Sigmoid colon (tissue), 7 donors: ENCODE measurements at places on chromosomes 2 and 18. TPM values are rescaled to one million over a fixed set of nuclear protein-coding genes. Genes with fewer than 3 reads are reported as not detected.
A peak's percentile ranks its signal among the peaks of the same experiment; 100 is the strongest.

DNA sequence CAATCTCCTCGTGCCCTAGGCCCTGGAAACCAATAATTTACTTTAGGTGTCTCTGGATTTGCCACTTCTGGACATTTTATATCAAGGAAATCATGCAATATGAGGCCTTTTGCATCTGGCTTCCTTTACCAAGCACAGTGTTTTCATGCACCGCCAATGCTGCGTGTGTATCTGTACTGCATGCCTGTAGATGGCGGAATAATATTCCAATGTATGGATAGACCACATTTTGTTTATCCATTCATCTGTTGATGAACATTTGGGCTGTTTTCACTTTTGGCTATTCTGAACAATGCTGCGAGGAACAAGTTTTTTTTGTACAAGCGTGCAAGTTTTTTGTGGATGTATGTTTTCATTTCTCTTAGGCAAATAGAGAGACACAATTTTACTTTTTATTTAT lies 18.9 kb downstream of the HPCAL1 start:
- H3K27me3 ChIP-seq: no peaks in the 10 kb centered on the region
- no peak overlapping the region for H3K4me3 ChIP-seq
- no peak overlapping the region for H3K27ac ChIP-seq
- H3K36me3 ChIP-seq: no peaks in the 10 kb centered on the region

- peaks cover 12% of the 10 kb centered on the region for H3K4me1 ChIP-seq
- DNase-seq: peak; percentile 65
- H3K27me3 ChIP-seq: no peaks in the 10 kb centered on the region
- peaks cover 20% of the 10 kb centered on the region for H3K36me3 ChIP-seq
- H3K27ac ChIP-seq: no peak overlapping the region
Observed at GRCh38 chr18:50289108-50289443, 1.6 kb upstream of the CXXC1 start.

DNA sequence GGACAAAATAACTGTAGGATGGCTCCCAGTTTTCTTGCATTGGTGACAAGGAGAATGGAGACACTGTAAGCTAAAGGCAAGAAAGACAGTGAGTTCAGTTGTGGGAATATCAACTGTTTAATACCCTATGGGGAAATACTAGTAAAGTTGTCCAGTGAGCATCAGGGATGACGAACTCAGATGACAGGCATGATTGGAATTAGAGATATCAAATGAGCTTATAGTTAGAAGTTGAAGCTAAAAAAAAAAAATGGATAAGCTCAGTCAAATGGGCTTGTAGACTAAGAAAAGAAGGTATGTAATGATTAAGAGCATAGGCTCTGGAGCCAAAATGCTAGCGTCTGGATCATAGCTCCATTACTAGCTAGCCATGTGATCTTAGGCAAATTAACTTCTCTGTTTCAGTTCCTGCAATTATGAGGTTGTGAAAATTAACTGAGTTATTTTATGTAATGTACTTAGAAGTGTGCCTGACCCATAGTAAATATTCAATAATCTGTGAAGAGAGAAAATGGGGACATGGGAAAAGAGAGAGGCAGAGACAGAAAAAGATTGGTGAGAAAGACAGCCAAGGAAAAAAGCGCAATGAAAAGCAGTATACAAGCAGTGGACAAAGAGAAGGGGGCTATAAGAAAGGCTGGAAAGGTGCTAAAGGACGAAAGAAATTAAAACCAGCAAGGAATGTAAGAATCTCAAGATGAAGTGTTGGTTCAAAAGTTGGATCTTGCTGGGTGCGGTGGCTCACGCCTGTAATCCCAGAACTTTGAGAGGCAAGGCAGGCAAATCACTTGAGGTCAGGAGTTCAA lies 95.7 kb upstream of the SLC39A10 start:
- H3K4me3 ChIP-seq: no peak overlapping the region
- H3K27me3 ChIP-seq: no peaks in the 10 kb centered on the region
- no peak overlapping the region for H3K27ac ChIP-seq
- DNase-seq: no peak
- H3K36me3 ChIP-seq: no peaks in the 10 kb centered on the region
- H3K4me1 ChIP-seq: no peaks in the 10 kb centered on the region

DNA sequence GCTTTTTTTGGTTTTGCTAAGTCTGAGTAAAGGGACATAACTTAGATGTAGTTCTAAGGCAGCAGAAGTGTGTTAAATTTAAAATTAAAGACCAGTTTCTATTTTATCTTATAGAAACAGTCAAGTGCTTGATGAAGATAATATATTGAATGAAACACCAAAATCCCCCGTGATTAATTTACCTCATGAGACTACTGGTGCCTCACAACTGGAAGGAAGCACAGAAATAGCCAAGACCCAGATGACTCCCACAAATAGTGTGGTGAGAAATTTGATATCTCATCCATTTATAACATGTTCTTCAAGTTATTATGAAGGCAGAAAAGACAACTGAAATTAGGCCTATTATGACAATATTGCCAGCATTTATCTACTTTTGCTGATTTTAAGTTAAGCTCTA lies 45.6 kb downstream of the APLF start:
- H3K27me3 ChIP-seq: no peaks in the 10 kb centered on the region
- no peak overlapping the region for H3K4me3 ChIP-seq
- no peak overlapping the region for H3K27ac ChIP-seq
- no peaks in the 10 kb centered on the region for H3K36me3 ChIP-seq

- no peak overlapping the region for H3K27ac ChIP-seq
- H3K36me3 ChIP-seq: no peaks in the 10 kb centered on the region
- H3K27me3 ChIP-seq: no peaks in the 10 kb centered on the region
- H3K4me3 ChIP-seq: no peak overlapping the region
- H3K4me1 ChIP-seq: no peaks in the 10 kb centered on the region
Observed at GRCh38 chr2:165762723-165763122, 31.3 kb downstream of the GALNT3 start.

GRCh38 chr18:74795751-74796150 lies 198.1 kb downstream of the ZNF407 start:
- no peaks in the 10 kb centered on the region for H3K27me3 ChIP-seq
- no peak overlapping the region for H3K4me3 ChIP-seq
- H3K27ac ChIP-seq: no peak overlapping the region
- DNase-seq: no peak
- no peaks in the 10 kb centered on the region for H3K36me3 ChIP-seq
- H3K4me1 ChIP-seq: peaks cover 22% of the 10 kb centered on the region

- H3K36me3 ChIP-seq: no peaks in the 10 kb centered on the region
- no peak for DNase-seq
- peaks cover 6% of the 10 kb centered on the region for H3K27me3 ChIP-seq
- H3K27ac ChIP-seq: no peak overlapping the region
Observed at GRCh38 chr2:233163486-233164103, 87.9 kb upstream of the ATG16L1 start.

DNA sequence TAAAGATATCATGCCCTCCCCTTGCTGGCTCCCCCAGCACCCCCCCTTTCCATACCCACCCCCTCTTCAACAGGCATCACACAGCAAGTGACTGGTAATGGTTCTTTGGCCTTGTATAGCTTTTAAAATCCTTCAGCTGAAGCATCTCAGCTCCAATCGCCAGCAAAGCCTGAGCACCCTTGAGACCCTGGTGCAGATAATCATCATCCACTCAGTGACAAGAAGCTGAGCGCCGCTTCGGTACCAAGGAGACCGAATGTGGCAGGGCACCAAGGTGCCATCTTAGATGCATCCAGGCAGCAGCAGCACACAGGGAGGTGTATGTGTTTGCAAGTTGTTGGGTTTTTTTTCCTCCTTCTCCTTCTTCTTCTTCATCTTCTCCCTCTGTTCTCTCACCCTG lies 232.7 kb downstream of the BCL11A start:
- H3K27ac ChIP-seq: no peak overlapping the region
- no peak overlapping the region for H3K4me3 ChIP-seq
- no peak for DNase-seq
- no peaks in the 10 kb centered on the region for H3K27me3 ChIP-seq
- no peaks in the 10 kb centered on the region for H3K4me1 ChIP-seq
- no peaks in the 10 kb centered on the region for H3K36me3 ChIP-seq

- H3K4me1 ChIP-seq: no peaks in the 10 kb centered on the region
- DNase-seq: no peak
- H3K27me3 ChIP-seq: no peaks in the 10 kb centered on the region
- no peak overlapping the region for H3K27ac ChIP-seq
- H3K36me3 ChIP-seq: no peaks in the 10 kb centered on the region
Observed at GRCh38 chr18:40168026-40168425, 1787.0 kb upstream of the PIK3C3 start.

DNA sequence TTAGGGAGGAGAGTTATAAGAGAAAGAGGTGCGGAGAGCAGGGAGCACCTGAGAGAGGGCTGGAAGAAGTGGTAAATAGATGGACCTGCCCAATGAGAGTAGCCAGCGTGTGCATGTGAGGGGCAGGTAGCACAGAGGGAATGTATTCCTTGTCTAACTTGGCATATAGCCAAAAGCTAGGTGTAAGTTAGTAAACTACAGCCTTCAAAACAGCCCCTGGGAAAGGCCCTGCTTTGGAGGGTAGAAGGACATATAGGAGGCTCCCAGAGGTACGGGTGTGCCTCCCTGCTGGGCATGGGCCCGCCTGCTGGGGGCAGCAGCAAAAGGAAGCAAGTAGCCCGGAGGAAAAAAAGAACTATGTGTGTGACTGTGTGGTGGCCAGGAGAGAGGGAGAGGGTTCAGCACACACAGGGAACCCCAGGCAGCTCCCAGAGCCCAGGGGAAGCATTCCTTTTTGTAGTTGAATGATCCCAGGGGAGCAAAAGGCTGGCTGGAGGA lies 48.0 kb downstream of the TCF7L1 start:
- no peak for DNase-seq
- H3K36me3 ChIP-seq: no peaks in the 10 kb centered on the region
- no peak overlapping the region for H3K4me3 ChIP-seq
- no peak overlapping the region for H3K27ac ChIP-seq
- no peaks in the 10 kb centered on the region for H3K4me1 ChIP-seq
- no peaks in the 10 kb centered on the region for H3K27me3 ChIP-seq

DNA sequence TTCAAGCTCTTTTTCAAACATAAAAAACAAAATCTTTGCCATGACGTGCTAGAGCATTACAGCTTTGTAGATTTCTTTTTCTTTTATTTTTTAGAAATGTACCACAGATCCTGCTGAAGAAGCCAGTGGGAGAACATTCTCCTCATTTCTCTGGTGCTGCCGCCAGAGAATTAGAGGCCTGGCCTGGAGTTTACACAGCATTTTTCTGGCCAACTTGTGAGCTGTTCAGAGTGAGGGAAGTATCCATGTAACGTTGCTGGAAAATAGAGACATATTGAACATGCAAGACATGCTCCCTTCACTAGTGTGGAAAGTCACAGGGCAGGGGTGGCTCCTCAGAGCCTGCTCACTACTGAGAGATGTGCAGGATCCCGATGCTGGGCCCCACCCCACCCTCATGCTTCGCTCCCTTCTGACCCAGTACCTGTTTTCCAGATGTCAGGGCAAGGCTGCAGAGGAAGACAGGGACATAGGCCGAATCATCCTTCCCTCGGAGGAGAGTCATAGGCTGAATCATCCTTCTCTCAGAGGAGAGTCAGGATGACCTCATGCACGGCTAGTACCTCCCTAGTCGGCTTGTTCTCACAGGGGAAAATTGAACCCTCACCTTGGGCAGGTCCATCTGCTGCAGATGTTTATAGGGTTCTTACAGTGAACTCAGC lies 298.5 kb downstream of the INSIG2 start:
- DNase-seq: no peak
- no peak overlapping the region for H3K27ac ChIP-seq
- H3K27me3 ChIP-seq: no peaks in the 10 kb centered on the region
- H3K36me3 ChIP-seq: no peaks in the 10 kb centered on the region
- H3K4me3 ChIP-seq: no peak overlapping the region

- no peaks in the 10 kb centered on the region for H3K36me3 ChIP-seq
- H3K27ac ChIP-seq: no peak overlapping the region
- DNase-seq: no peak
- no peaks in the 10 kb centered on the region for H3K27me3 ChIP-seq
- no peaks in the 10 kb centered on the region for H3K4me1 ChIP-seq
- no peak overlapping the region for H3K4me3 ChIP-seq
Observed at GRCh38 chr2:58650781-58651180, 409.7 kb upstream of the FANCL start.

- no peak overlapping the region for H3K4me3 ChIP-seq
- no peaks in the 10 kb centered on the region for H3K4me1 ChIP-seq
- H3K27me3 ChIP-seq: no peaks in the 10 kb centered on the region
- no peak for DNase-seq
Observed at GRCh38 chr18:8813611-8814010, 108.3 kb downstream of the MTCL1 start.

DNA sequence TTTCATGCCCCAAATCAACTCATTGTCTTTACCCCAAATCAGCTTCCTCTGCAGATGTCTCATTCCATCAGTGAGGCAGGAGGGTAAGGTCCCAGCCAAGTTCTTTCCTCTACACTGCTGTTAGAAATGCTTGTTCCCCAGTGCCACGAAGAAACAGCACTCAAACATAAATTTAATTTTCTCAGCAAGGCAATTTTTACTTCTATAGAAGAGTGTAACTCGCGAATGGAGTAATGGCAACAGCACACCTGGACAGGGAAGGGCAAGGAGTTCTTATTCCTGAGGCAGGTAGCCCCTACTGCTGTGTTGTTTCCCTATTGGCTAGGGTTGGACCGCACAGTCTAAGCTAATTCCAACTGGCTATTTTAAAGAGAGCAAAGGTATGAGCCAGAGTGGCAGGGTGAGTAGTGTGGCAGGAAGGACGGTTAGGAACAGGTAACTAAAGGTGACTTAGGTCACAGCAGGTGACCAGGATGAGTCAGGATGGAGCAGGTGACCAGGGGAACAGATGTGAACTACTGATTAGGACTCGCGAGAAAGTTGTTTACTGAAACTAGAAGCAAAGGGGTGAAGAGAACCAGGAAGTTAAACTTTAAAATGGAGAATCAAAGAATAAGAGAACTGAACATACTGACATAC lies 12.0 kb upstream of the CEP68 start:
- no peaks in the 10 kb centered on the region for H3K36me3 ChIP-seq
- no peak overlapping the region for H3K27ac ChIP-seq
- no peaks in the 10 kb centered on the region for H3K27me3 ChIP-seq
- DNase-seq: no peak

DNA sequence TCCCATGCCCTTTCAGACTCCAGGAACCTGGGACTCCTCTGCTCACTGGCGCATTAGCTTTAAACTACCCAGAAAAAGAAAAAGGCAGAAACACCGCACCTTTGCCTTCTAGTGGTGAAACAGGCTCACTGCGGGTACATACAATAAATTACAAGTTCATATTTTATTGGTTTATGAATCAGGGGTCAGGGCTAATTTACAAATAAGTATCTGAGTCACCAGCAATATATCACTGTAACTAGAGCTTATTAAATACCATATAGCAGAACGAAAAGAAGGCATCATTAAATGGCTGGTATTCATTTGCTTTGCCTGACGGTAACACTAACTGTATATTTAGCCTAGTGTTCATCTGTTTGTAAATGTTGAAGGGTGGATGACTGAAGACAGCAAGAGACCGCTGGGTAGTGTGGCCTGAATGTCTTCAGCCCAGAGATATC lies 26.9 kb upstream of the DTNB start:
- no peaks in the 10 kb centered on the region for H3K27me3 ChIP-seq
- H3K27ac ChIP-seq: no peak overlapping the region
- no peaks in the 10 kb centered on the region for H3K36me3 ChIP-seq
- no peak overlapping the region for H3K4me3 ChIP-seq
- DNase-seq: no peak
- H3K4me1 ChIP-seq: no peaks in the 10 kb centered on the region

Gene PLCL1
- total RNA-seq: 13.6 TPM

Gene ANTXR1
- total RNA-seq: 44.6 TPM

Gene C2orf80
- not detected for total RNA-seq

Gene MAB21L4
- not detected for total RNA-seq
